ENCODE measurements at places on chromosomes 1 and 21.
A peak's percentile ranks its signal among the peaks of the same experiment; 100 is the strongest.

GRCh38 chr1:6918186-6918924, 133.1 kb downstream of the CAMTA1 start:
- no peak for DNase-seq

DNA sequence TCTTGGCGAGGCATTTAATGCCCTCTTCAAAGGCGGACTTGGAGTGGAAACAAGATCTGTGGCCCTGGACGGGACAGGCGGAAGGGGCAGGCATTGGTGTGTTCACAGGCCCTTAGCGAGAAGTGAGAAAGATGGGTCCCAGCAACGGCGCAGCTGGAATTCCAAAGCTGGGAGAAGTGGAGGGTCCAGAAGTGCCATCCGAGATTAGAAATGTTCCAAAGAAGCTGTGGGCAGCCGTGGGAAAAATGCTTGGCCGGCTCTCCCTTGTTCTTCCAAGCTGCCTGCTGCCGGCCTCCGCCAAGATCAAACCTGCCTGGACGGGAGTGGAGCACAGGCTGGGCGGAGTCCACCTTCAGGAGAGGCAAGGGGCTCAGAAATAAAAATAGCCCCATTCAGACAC, 69.4 kb upstream of the ACTRT2 start:
- DNase-seq = no peak

DNA sequence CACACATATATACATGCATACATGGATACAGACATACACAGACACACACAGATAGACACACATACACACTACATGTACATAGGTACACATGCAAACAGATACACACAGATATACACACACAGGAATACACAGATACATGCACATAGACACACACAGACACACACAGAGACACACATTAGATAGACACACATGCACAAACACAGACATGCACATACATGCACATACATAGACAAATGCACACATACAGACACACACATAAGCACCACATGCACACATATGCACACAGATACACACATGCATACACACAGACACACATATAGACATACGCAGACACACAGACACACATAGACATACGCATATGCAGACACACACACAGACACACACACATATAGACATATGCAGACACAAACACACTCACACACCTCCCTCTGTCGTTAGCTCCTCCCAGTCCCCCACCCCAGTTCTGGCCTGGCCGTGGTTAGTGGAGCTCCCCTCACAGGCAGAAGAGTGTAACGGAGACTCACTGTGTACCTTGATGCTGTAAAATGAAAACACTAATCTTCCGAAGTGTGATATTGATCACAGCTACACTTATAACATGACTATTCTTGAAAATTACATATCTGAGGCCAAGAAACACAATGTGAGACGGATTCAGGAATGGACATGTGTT, 7.6 kb downstream of the UBASH3A start:
- no peak for DNase-seq

DNA sequence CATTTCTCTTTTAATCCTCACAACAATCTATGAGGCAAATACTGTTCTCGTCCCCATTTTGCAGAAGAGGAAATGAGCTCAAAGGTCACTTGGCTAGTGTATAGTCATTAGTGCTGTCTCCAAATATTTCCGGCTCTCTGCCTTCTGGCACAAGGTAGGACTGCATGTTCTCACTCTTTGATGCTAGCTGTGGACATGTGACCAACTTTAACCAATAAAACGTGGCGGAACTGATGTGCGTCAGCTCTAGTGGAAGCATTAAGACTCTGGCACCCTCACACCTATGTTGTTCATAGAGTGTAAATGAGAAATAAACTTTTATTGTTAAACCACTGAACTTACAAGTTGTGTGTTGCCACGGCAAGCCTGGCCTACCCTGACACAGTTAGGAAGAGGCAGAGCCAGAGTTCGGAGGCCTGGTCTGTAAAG, 5.0 kb upstream of the KIF21B start:
- no peak for DNase-seq

DNA sequence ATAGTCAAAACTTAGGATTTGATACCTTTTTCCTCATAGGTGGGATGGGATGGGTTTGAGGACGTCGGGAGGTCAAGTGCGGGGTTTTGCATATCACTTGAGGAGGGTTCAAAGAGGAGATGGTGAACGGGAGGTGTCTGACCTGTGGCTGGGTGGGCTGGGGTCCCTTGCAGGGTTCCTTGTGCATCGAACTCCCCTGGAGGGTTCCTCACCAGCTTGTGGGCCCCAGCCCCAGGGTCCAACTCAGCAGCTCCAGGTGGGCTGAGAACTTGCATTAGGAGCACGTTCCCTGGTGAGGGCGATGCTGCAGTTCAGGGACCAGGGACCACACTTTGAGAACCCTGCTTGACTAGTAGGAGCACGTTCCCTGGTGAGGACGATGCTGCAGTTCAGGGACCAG, 23.2 kb downstream of the TRPM2 start:
- no peak for DNase-seq

DNA sequence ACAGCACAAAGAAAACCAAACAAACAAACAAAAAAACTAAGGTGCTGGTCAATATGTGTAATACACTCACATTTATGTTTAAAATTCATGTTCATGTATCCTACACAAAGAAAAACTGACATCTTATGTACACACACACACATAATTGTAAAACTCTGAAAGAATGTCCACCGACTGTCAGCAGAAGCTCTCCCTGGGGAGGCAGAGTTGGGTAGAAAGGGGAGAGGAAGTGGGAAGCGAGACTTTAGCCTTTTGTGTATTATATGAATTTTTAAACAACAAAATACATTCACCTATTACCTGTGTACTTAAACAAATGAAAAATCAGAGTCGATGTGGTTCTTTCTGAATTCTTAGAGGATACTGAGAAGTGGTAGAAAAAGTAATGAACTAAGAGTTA, 88.3 kb downstream of the ABCA4 start:
- no peak for DNase-seq

- no peak for DNase-seq
Measured at GRCh38 chr1:116431870-116432500, 58.9 kb downstream of the ATP1A1 start.

DNA sequence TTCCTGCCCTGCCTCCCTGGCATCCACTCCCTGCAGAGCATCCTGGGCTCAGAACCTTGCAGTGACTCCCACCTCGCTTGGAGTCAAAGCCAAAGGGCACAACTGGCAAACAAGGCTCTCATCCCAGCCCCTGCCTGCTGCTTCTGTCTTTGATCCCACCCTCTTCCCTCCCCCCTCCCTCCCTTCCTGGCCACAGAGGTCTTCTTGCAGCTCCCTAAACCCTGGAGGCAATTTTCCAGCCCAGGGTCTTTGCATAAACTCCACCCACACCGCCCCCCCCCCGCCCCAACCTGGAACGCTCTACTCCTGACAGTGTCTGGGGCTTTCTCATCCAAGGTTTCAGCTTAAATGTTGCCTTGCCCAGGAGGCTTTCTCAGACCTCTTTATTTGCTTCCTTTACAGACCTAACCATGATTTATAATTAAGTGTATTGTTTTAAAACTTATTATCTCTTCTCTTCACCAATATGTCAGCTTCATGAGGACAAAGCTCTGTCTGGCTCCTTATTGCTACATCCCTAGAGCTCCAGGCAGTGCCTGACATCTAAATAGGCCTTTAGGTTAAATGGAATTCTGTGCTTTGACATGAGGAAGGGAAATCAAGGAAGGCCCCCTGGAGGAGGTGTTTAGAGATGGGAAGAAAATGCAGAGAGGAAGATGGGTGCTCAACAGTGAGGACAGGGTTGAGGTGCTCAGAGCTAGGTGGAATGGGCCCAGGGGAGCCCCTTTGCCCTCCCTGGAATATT, 37.7 kb upstream of the PADI1 start:
- DNase-seq = no peak

DNA sequence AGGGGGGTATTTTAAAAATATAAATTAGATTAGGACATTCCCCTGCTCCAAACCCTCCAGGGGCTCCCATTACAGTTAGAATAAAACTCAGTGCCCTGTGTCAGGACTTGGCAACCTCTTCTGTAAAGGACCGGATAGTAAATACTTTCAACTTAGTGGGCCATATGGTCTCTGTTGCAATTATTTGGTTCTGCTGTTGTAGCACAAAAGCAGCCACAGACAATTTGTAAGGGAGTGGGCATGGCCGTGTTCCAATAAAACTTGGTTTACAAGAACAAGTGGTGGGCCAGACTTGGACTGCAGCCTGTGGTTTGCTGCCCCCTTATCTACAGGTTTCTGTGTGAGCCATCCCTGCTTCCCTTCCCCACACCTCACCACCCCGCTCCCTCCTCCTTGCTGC, 92.0 kb downstream of the ACTL8 start:
- DNase-seq = no peak

DNA sequence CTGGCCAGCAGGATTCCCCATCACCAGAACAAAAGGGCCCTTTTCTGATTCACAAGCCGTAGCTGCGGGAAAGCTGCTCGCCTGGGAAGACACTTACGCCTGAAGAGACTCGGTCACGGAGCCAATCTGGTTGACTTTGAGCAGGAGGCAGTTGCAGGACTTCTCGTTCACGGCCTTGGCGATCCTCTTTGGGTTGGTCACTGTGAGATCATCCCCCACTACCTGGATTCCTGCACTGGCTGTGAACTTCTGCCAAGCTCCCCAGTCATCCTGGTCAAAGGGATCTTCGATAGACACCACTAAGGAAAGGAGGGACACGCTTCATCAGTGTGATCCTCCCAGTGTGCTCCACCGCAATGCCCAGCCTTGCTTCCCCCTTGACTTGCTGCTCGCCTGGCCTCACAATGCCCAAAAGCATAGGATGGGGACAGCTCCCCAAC, 14.7 kb downstream of the ENO1 start:
- no peak for DNase-seq

DNA sequence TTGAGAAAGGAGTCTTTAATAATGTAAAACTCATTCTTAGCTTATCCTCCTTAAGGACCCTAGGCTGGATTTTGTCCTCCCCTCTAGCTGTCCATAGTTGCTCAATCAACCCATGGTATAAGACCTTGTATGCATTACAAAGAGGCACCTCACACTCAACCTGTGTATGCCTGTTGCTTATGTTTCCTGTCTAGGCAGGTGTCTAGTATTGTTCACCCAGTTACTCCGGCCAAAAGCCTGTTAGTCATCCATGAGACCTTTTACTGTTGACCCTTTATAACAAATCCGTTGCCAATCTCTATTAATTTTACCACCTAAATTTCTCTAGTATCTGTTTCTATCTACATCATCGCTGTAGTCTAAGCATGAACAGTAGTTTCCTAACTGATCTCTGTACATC, 3.7 kb downstream of the LYPLAL1 start:
- DNase-seq = no peak

- no peak for DNase-seq
Measured at GRCh38 chr1:176575991-176576390, 113.0 kb downstream of the PAPPA2 start.

GRCh38 chr1:117069220-117069844, 9.2 kb downstream of the TTF2 start:
- DNase-seq = no peak

- no peak for DNase-seq
Measured at GRCh38 chr1:229379846-229380245, 37.0 kb upstream of the CCSAP start.

DNA sequence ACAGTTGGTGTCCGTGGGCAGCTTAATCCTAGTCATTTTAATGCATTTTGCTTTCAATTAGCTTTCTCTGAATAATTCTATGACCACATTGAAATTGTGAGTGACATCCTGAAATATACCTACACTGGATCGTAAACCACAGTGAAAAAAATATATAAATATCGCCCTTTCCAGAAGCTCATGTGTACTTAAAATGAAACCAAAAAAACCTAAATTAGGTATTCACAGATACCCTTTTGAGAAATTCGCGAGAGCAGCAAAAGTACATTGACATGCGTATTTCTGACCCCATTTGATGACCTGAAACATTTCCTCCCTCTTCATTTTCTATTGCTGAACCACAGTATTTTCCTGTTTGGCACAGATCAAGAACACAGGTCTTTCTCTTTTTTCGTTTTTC, 253.8 kb downstream of the LTN1 start:
- DNase-seq = no peak

DNA sequence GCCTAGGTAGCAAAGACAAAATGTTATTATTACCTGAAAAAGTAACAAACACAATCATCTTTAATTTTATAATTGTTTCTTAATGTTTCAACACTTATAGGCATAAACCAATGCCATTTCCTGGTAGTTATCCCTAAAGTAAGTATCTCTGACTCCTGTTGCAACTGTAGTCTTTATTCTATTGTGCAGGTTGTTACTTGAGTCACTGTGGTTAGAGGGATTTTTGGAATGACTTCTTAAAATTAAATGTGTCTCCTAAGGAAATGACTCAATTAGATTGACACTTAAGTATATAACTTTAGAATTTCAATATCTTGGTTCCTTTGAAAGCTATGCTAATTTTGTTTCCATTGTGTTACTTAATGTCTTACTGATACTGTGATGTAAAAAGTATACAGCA, 143.9 kb downstream of the PHTF1 start:
- DNase-seq = no peak

GRCh38 chr1:93723733-93724270, 42.2 kb upstream of the BCAR3 start:
- DNase-seq = no peak

GRCh38 chr1:233278631-233279030, 16.9 kb downstream of the PCNX2 start:
- DNase-seq = no peak

DNA sequence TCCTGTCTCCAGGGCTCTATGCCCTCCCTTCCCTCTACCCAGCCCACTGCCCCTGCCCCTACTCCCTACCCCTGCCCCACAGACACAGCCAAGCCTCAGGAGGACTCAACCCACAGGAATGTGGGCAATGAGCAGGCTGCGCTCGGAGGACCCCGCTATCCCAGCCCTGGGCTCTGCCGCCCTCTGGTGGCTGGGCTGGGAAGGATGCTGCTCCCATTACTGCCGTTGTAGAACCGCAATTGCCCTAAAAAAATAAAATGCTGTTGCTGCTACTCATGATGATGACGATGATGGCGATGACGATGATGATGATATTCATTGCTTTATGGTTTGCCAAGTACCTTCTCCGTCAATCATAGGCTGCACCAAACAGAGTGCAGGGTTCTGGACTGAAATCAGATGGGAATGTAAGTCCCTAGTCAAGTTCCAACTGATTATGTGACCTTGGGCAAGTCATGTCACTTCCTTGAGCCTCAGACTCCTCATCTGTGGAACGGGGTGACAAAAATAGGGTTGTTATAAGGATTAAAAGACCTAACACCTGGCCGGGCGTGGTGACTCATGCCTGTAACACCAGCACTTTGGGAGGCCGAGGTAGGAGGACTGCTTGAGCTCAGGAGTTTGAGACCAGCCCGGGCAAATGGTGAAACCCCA, 24.6 kb downstream of the ARHGEF19 start:
- peak; percentile 24 for DNase-seq

Measured in caudate nucleus (tissue), 63 donors.